Right cardiac atrium (tissue), 5 donors: ENCODE measurements at places on chromosomes 2 and 18. TPM values are rescaled to one million over a fixed set of nuclear protein-coding genes. Genes with fewer than 3 reads are reported as not detected.

DNA sequence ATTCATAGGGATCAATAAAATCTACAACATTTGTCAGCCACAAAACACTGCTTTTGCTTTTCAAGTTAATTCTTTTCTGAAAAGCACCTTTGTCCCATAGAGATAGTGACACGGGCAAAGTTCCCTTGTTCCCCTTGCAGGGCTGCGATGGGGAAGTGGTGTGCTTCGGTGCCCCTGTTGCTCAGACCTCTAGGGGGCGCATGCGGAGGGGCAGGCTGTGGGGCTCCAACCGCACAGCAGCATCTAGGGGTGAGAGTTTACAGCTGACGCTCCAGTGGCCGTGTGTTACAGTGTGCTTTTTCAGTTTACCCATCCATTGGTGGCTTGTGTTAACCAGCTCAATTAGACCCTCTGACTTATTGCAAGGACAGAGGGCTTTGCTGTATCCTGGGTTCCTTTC lies 1432.2 kb upstream of the ACVR2A start:
- DNase-seq, result no peak

DNA sequence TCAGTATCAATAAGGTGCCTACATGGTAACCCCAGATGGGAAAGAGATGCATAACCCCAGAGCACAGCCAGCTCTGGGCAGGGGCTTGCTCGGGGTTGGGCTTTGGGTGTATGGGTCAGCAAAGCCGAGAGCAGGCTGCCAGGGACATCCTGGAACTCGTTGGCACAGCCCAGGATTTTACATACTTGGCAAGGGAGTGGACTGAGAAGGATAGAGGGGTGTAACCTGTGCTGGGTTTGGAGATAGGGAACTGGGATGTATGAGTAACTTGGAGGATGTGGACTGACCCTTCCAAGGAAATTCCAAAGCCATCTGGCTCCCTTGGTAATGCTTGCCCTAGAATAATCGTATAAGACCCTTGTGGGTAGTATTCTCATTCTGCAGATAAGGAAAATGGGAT lies 44.2 kb downstream of the GPR39 start:
- no peak for DNase-seq

GRCh38 chr2:158179660-158180059 lies 78.0 kb downstream of the UPP2 start:
- DNase-seq, result no peak

The PARD3B gene
- total RNA-seq, result 16.3 TPM

DNA sequence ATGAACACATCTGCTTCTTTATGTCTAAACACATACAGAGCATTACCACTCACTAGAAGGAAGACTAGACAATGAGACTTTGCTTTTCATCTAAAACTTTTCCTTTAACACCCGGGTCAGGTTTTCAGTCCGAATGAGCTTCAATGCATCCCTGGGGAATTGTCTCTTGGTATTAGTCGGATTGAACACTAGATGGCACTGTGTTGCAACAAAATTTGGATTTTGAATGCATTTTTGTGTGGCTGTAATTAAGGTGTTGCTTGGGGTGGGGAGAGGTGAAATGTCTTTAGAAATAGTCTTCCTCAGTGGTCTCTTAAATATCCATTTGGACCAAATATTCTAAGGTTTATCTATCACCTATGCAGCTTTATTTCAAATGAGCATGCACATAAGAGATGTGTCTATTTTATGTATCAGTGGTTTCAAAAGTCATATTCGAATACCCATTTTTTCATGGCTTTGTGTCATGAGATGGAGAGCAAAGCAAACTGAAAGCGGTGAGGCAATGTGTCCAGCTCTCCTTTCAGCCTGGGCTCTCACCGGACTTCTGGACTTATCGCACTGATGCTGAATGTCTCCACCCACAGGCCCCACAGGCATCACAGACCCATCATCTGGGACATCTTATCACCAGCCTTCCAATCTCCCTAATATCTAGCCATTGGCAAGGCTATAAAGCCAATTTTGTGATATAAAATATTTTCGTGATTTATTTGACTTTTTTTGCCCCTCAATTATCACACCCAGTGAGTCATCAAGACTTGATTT lies 510.3 kb downstream of the RNF144A start:
- DNase-seq, result no peak

The SF3B6 gene
- total RNA-seq, result 58.6 TPM

- DNase-seq, result no peak
Observed at GRCh38 chr2:15260835-15261234, 300.3 kb downstream of the NBAS start.

GRCh38 chr2:66305718-66306117 lies 129.2 kb upstream of the MEIS1 start:
- peak; percentile 79 for DNase-seq

GRCh38 chr2:187481543-187481942 lies 33.5 kb upstream of the CALCRL start:
- DNase-seq, result no peak

DNA sequence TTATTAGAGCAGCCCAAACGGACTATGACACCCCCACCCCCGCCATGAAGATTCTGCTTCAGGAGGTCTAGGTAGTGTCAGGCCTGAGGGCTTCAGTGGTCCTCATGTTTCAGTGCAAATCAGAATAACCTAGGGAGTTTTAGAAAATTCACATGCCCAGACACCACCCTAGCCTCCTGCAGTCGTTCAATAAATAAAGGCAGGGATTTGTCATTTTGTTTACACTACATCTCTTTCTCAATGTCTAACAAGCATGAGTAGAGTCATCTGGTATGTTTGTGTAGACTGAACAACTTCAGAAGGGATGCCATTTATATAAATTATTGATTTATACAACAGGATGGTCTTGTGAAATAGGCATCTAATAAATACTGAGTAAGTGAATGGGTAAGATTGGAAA lies 112.1 kb upstream of the SERPINE2 start:
- DNase-seq, result no peak

The CNTNAP5 gene
- total RNA-seq, result not detected

DNA sequence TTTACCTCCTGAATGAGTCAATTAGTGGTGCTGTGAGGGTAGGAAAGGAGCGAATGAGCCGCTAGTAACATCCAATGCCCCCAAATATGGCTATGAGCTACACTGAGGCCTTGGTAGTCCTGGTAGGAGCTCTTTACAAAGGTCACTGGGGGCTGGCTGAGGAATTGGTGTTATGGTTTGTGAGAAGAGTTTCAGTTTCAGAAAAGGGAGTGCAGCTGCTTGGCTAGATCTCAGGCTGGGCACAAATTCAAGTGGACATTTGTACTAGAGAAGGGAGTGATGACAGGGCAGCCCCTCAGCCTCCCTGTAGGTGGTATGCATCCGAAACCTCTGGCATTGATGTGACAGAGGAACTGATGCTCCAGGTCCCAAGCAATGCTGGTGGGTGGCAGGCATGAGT lies 13.9 kb upstream of the PAIP2B start:
- no peak for DNase-seq

GRCh38 chr2:172461591-172462372 lies 34.4 kb downstream of the ITGA6 start:
- peak; percentile 81 for DNase-seq

DNA sequence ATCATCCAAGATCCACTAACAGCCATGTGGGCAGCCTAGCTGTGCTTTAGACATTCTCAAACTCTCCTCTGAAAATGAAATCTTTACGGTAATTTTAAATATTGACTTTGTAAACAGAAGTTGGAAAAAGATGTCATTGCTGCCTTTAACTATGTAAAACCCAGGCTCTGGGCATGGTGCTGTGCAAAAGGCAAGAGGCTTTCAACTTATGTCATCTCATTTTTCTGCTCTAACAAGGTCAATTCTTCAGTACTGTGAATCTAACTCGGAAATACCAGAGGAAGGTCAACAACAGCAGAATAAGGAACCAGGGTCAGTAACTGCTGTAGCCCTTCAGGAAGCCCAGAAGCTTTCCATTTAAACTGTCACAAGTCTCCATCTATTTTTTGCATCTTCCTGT lies 37.0 kb upstream of the MPP4 start:
- DNase-seq, result no peak

- no peak for DNase-seq
Observed at GRCh38 chr2:108345951-108346350, 31.8 kb upstream of the SULT1C4 start.

The NUP35 gene
- 5.5 TPM for total RNA-seq

The LANCL1 gene
- total RNA-seq, result 50.8 TPM

GRCh38 chr2:99240431-99240830 lies 15.0 kb downstream of the LYG2 start:
- DNase-seq, result no peak

- no peak for DNase-seq
Observed at GRCh38 chr2:197810016-197810415, 5.6 kb downstream of the PLCL1 start.

DNA sequence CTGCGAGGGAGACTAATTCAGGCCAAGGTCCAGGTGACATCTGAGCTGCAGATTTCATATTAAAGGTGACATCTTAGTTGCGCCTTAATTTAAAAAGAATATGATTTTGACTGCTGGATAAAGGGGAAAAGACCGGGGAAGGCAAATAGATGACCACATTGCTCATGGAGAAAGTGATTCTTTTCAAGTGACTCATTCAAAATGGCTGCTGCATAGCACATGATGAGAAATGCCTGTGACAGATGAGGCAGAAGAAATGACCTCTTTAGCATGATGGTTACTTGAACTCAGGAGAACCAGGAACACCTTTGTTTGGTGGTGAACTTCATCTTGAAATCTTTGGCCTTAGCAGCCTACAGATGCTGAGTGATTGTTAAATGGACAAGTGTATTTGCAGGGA lies 385.8 kb upstream of the TRIB2 start:
- no peak for DNase-seq

The C2orf81 gene
- 1.1 TPM for total RNA-seq

The BOK gene
- total RNA-seq, result 2.8 TPM

DNA sequence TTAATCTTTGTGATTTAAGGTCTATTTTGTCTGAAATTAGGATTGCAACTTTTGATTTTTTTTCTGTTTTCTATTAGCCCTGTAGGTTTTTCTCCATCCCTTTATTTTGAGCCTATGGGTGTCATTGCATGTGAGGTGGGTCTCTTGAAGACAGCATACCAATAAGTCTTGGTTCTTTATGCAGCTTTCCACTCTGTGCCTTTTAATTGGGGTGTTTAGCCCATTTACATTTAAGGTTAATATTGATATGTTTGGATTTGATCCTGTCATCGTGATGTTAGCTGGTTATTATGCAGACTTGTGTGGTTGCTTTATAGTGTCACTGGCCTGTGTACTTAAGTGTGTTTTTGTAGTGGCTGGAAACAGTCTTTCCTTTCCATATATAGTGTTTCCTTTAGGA lies 17.7 kb downstream of the EHBP1 start:
- no peak for DNase-seq

GRCh38 chr2:220078439-220078838 lies 451.0 kb downstream of the SLC4A3 start:
- peak; percentile 54 for DNase-seq

DNA sequence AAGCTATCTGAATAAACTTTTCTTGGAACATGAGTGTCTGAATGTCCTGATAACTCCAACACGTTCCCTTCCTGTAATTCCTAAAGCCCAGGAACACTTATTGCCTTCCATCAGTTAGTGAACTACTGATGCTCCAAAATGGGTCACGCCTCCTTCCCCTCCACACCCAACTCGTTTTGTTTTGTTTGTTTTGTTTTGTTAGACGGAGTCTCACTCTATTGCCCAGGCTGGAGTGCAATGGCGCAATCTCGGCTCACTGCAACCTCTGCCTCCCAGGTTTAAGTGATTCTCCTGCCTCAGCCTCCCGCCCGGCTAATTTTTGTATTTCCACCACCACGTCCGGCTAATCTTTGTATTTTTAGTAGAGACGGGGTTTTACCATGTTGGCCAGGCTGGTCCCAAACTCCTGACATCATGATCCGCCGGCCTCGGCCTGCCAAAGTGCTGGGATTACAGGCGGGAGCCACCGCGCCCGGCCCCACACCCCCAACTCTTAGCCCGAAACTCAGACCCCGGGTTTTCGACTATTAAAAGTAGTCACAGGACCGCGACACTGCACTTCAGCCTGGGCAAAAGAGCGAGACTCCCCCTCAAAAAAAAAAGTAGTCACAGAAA lies 774 bp downstream of the IER3IP1 start:
- DNase-seq, result peak; percentile 20

DNA sequence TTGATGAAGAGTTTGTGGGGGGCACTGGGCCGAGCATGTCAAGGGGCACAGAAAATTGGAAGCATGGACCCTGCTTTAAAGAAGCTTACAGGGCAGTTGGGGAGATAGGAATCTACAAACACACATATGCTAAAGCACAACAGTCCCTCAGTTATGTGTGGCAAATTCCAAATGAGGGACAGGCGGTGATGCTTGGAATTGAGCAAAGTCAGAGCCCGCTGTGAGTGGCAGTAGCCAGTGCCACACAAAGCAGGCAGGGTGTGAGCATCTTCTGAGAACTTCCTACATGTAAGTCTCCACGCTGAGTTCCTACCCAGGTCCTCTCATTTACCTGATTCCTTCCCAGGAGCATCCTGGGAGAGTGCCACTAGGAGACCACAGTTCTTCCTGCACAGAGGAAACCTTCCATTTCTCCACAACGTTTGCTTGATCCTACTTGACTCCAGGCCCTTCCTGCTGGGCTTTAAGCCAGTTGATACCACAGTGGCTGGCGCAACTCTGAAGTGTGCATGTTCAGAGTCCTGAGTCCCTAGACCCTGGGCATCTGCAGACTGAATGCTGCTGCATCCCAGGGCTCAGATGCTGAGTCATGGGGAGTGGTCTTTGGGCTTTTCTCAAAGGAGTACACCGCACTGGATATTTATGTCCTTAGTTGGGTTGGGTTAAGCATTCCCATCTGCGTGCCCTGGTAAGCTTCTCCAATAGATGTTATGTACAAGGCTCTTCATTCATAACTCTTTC lies 287.3 kb upstream of the REV1 start:
- no peak for DNase-seq

The ASB18 gene
- 5.3 TPM for total RNA-seq

The HOXD10 gene
- not detected for total RNA-seq

GRCh38 chr2:96945014-96945413 lies 41.4 kb downstream of the FAM178B start:
- DNase-seq, result no peak

- no peak for DNase-seq
Observed at GRCh38 chr2:171163261-171163660, 2.6 kb upstream of the TLK1 start.

DNA sequence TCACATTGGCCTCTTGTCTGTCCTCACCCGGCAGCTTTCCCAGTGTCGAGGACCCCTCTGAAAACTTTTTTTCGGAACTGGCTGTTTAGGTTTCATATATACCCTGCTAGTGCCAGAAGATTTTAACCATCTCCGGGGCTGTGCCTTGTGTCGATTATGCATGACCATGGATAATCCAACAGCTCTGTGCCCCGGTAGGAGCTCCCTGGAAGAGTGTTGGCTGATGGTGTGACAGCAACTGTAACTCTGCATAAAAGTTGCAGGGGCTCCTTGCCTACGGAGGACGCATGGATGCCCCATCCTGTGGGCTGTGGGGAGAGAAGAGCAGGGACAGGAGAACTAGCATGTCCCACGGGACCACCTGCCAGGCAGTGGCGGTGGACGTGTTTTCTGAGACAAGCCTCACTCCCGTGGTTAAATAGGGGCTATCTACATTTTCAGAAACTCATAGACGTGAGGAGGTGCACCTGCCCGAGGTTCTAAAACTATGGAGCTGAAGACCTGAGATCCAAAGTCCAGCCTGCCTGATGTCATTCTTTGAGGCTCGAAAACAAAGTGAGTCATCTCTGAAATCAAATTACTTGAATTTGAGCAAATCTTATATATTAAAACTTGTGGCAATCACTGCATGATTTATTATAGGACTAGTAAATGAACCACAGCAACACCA lies 437.2 kb upstream of the HS6ST1 start:
- DNase-seq, result no peak
